ENCODE measurements at places on chromosomes 2 and 18.

- DNase-seq, result no peak
These were observed 12.9 kb downstream of the PDE11A start for GRCh38 chr2:178059681-178060080.

- no peak for DNase-seq
These were observed 47.1 kb upstream of the SPRED2 start for GRCh38 chr2:65479524-65479923.

DNA sequence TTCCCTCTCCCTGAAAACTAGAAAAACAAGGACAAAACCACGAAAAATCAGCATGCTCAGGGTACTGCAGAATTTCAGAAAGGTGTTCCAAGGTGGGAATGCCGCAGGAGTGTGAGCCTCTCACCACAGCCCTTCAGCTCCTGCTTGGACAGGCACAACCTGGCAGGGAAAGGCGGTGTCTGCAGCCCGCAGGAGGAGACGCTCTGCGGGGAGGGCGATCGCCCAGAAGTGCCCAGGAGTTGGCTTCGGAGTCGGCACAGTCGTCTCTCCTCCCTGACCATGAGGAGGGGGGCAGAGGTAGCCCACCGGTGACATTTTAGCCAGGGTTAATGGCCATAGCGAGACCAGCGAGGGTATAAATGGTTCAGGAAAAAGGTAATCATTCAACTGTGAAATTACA lies 57.2 kb downstream of the TMEM18 start:
- no peak for DNase-seq

DNA sequence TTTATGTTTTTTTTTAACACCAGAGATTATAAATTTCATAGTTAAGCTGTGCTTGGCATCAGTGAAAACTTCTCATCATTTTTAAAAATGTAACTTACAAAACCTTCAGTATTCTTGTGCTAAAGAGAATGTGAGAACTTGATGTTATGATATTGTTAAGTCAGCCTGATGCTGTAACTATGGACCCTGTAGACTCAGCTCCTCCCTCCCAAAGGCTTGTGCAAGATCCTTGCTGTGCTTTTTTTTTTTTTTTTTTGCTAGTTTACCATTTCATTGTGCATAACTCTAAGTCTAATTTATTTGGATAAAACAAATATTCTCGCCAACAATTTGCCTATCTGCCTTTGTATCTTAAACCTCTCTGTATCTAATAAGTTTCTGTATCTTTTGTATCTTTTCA lies 12.9 kb upstream of the TFPI start:
- DNase-seq, result no peak

- DNase-seq, result no peak
These were observed 311.4 kb downstream of the LRRTM1 start for GRCh38 chr2:79993144-79993543.

DNA sequence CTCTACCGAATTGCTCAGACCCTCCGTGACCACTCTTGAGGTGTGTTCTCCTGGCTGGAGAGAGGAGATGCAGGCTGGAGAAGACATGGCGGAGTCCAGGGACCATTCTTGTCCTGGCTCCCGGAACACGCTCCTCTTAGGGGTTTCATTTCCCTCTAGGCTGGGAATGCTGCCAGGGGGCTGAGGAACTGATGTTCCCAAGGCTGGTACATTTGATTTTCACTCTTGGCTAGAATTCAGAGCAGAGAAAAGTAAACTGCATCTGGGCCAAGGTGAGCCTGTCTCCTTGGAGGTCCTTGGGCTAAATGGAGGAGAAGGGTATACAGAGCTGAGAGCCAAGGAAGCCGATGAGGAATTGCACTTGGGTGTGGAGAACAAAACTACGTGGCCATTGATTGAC lies 28.2 kb upstream of the LBH start:
- DNase-seq, result no peak

DNA sequence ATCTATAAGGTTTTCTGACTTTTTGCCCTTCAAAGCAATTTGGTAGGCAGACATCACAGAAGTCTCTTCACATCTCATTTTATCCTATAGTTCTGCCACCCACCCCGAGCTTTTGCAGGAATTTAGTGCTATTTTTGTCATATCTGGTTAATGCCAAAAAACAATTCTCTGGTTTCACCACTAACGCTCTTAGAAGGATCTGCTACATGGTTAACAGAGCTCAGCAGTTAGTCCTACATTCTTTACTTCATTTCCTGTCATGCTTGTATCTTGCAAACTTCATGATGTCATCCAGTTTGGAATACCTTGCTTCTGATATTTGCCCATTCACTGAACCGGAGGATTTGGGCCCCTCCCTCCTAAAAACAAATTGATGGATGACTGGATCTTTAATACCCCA lies 116.8 kb upstream of the SERPINE2 start:
- DNase-seq, result no peak

DNA sequence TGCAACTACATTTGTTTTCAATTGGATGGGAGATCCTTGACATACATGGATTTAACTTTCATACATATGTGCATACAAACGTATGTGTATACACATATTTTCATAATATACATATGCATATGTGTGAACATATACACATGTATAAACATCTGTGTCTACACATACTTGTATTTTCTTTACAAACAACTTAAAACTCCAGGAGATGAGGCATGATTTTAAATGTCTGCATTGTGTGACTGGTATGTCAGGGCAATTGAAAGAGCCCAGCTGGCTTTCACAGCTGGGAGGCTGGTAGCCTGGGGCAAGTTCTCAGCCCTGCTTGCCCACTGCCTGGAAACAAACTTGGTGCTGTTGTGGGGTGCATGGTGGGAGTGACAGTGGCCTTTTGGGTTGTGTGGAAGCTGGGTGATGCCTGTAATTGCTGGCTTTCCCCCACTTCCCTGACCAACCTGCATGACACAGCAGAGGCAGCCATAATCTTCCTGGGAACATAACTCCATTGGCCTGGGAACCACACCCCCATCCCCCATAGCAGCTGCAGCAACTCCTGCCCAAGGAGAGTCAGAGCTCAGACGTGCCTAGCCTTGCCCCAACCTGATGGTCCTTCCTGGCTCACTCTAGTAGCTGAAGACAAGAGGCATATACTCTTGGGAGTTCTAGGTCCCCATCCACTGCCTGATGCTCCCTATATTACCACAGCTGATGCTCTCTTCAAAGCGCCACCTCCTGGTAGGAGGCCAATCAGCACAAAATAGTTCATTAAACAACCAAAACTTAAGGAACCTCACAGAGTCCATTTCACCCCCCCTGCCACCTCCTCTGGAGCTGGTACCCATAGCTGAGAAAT lies 158.3 kb downstream of the CERS6 start:
- no peak for DNase-seq

Data from HCEC 1CT (cell line).